Activated CD8-positive, alpha-beta memory T cell treated with anti-CD3 and anti-CD28 coated beads, Interleukin-2, amount 50 U/mL, for 48 hours (primary cell): ENCODE measurements at places on chromosomes 7 and 10.

DNA sequence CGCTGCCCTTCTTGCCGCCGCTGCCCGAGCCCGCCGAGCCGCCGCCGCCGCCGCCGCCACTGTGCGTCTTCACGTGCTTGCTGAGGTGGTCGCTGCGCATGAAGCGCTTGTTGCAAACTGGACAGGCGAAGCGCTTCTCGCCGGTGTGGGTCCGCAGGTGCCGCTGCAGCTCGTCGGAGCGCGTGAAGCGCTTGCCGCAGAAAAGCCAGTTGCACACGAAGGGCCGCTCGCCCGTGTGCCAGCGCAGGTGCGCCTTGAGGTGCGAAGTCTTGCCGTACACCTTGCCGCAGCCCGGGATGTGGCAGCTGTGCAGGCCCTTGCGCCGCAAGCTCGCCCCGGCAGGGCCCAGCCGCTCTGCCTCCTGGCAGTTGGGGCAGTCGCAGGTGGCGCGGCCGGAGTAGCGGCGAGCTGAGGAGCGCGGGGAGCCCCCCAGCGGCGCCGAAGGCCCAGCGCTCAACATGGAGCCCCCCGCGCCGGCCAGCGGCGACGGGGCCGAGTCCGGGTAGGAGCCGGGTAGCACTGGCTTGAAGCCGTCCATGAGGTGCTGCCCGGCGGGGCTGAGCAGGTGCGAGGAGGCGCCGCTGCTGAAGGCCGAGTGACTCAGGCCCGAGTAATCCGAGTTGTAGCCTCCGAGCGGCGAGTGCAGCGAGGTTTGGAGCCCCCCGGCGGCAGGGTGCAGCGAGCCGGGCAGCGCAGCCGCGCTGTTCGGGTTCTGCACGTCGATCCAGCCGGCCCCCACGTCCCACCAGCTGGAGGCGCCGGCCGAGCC lies 2.1 kb downstream of the SP8 start:
- DNase-seq = no peak

DNA sequence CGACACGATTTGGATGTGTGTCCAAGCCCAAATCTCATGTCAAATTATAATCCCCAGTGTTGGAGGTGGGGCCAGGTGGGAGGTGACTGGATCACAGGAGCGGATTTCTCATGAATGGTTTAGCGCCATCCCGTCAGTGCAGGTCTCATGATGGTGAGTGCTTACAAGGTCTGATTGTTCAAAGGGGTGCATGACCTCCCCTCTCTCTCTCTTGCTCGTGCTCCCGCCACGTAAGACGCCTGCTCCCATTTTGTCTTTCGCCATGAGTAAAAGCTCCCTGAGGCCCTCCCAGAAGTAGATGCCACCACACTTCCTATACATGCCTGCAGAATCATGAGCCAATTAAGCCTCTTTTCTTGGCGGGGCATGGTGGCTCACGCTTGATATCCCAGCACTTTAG lies 71.5 kb upstream of the NANOS1 start:
- DNase-seq = peak; percentile 25

DNA sequence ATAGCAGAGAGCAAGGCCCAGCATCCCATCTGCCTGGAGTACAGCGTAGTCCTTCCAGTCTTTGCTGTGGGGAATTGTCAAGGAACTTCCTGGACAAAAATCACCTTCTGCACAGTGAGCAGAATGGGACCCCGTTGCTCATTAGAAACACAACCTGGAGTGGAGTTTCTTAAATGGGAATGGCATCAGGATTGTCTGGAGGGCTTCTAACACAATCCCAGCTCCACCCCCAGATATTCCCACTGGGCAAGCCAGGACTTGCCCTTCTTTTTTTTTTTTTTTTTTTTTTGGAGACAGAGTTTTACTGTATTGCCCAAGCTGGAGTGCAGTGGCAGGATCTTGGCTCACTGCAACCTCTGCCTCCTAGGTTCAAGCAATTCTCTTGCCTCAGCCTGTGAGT lies 356.4 kb downstream of the GALNT17 start:
- DNase-seq = no peak

- DNase-seq = no peak
Measured at GRCh38 chr7:96414931-96415292, 93.0 kb upstream of the SLC25A13 start.

- DNase-seq = no peak
Measured at GRCh38 chr7:74514131-74514591, 60.5 kb downstream of the GTF2IRD1 start.

- DNase-seq = no peak
Measured at GRCh38 chr7:23472956-23473843, 2.9 kb upstream of the IGF2BP3 start.

DNA sequence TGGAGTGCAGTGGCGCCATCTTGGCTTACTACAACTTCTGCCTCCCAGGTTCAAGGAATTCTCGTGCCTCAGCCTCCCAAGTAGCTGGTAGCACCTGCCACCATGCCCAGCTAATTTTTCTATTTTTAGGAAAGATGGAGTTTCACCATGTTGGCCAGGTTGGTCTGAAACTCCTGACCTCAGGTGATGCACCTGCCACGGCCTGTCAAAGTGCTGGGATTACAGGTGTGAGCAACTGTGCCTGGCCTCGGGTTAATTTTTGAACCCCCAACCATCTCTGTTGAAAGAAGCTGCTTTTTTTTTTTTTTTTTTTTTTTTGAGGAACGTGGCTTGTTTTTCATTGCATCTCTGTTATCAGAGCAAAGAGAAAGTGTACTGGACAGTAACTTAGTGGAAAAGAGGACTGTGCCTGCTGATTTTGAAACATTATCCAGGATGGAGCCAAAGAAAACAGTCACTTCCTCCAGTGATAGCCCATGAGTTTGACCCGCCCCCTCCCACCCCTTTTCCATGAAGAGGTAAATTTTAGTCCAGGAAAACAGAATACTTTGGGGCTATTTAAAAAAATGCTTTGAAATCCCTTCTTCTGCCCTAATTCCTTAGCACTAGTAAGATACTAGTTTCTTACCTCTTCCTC lies 38.3 kb downstream of the WBP1L start:
- no peak for DNase-seq

DNA sequence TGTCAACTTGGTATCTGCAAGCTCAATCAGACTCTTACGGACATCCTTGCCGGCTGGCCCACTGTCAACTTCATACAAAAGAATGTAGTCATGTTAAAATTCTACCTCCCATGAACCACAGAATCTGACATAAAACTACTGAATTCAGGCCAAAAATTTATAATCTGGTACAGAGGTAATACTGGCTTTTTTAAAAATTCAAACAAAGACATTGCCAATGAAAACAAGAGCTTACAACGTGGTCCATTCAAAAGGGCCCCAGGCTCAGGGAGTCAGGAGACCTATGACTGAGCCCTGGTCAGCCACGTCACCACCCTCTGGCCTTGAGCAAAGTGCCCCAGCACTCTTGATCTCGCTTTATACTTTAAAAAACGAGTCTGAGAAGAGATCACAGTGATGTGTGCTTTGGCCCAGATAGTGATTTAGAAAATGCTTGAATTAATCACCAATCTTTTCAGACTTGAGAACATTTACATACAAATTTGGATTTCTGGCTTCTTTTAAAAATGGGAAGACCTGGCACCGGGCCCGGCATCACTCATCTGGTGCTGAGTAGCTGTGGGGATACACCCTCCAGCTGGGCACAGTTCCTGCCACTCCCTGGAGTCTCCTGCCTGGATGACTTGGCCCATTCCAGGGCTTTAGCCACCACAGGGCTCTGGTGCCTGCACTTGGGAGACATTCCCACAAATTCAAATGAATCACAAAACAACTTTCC lies 94.1 kb downstream of the PIP4K2A start:
- DNase-seq = no peak

DNA sequence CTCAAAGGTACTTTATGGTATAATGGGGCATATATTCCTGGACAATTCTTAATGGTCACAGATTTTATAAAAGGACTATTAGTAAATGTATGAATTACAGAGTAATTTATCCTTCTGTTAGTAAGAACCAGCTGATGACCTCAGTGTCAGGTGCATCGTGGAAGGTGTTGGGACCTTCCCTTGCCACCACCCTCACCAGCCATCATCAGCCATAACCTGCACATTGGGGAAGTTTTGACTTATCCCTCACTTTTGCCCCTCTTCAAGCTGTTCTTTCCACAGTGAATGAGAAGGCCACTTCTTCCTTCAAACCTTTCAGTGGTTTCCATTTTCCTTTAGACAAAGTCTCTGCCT lies 52.2 kb downstream of the FIGNL1 start:
- DNase-seq = no peak

DNA sequence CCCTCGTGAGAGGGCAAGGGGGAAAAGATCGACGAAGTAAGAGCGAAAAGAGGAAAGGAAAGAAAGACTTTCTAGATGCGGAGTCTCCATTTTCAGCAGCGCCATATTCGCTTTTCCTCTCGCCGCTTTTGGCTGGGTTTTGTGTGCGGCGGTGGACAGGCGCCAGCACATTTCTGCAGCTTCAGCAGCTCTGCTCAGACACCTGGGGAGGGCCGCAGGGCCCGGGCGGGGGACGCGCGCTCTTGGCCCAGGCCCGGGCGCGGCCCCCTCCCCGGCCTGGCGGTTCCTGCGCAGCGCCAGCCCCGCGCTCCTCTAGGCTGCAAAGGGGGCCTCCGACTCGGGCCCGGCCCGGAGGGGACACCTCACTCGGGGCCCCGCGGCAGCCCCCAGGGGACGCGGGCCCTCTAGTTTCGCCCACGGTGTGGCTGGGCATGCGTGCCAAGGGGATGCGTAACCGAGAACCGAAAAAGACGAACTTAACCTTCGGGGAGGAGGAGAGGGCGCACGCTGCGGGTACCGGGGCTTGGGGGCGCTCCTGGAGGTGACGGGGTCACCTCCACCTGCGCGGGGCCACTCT lies 34.5 kb upstream of the EBLN1 start:
- no peak for DNase-seq

DNA sequence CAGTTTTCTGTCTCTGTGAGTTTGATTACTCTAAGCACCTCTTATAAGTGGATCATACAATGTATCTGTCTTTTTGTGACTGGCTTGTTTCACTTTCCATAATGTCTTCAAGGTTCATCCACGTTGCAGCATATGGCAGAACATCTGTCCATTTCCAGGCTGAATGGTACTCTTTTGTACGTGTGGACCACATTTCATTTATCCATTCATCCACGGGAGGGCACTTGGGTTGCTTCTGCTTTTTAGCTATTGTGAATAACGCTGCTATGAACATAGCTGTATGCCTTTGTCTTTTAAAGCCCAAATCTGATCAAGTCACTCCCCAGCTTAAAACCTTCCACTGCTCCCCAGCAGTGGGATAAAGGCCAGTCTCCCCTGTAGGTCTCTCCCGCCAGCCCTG lies 31.5 kb downstream of the EGFR start:
- DNase-seq = no peak

DNA sequence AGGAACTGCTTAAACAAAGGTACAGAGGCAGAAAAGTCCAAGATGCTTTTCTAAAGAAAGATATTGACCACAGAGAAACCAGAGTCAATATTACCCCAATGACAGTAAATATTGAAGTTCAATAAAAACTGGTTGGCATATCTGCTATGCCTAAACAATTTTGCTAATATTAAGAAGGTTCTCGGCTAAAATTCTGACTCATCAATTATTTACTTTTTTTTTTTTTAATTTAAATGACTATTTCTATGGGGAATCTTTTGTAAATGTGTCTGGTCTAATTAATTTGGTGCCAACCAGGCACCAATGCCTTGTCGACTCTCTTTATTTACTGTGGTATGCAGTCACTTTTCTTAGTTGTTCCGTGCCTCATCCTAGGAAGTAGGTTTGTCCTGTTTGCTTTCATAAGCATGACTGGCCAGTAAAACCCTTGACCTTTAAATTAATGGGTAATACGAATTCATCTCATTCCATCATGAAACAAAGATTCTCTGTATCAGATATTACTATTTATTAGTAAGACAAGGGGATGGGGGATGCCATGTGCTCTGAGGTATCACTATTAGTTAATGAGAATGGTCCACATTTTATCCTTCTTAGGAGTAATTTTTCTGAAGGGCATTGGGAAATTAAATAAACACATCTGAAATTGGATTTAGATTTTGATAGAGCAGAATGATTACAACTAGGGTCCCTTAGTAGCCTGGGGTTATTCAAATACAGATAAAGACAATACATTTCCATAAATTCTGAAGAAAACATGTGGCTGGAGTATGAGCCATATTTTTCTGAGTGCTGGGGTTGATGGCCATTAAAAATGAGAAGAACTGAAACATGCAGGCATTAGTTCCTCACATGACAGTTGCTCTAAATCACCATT lies 154.4 kb downstream of the VTI1A start:
- no peak for DNase-seq
